ENCODE measurements at places on chromosomes 2 and 18.

DNA sequence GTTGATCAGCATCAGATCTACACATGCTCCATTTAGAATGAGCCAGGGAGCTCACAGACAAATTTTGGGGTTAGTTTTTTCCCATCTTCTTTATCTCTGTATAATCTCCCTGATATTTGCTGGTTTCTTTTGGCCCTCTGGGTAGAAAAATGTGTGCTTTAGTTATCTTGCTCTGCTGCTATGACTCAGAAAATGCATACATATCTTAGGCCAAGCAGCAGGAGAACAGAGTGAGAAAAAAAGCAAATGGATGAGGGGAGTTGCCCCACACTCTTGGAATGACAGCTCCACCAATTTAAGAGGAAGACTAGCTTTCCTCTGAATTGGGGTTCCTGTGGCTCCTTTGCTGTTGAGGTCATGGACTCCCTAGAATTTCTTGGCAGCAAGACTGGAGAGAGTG is 331.8 kb downstream of the KCNJ3 start:
- no peak for DNase-seq

DNA sequence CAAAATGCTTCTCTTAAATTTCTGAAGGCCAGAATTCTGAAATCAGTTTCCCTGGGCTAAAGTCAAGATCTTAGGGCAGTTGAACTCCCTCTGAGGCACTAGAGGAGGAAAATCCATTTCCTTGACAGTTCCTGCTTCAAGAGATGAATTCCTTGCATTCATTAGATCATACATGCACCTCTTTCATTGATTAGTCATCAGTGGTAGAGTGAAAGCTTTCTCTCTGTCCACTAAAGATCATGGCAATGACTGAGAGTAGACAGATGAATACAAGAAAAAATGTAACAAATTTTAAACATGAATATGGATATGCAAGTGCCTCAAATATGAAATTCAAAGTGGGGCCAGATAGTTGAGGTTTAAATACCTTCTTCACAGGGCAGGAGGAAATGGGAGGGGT is 693.4 kb upstream of the TMEFF2 start:
- DNase-seq, result no peak

- DNase-seq, result no peak
These were observed 1274.5 kb upstream of the CRIM1 start for GRCh38 chr2:35081001-35081621.

DNA sequence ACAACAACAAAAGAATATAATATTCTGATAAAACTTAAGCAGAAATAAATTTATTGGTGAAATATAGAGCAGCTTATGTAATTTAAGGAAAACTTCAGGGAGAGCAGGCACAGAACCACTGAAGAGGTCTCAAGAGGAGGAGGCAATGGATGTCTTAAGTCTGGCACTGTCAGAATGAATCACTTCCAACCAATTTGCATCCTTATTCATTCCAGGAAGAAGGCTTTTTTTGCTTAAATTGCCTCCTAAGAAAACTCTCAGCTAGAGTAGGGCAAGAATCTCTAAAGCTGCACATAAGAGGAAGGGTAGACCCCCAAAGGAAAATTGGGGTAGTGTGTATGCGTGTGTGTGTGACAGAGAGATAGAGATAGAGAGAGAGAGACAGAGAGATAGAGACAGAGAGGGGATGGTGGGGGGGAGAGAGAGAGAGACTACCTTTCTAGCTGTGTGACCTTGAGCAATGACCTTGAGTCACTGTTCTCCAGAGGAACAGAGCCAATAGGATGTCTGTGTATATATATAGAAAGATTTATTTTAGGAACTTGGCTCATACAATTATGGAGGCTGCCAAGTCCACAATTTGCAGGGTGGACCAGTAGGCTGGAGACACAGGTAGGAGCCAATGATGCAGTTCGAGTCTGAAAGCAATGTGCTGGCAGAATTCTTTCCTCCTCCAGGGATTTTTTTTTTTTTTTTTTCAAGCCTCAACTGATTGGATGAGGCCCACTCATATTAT is 96.4 kb upstream of the LINC00305 start:
- DNase-seq, result no peak

DNA sequence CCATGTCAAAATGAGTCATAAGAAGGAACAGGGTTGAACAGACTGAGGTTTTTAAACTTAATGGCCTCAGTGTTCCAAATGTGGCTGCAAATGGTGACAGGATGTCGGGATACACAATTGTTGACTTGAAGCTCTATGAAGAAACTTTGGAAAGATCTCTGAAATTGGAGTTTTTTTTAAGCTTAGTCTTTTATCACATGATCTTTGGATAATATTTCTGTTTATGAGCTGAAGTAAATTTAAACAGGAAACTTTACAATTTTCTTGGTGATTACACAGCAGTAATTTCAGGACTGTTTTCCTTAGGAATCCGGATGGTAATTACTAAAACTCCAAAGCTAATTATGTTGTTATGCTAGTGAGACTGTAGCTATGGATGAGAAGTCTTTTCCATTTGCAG is 199.1 kb upstream of the NRXN1 start:
- DNase-seq, result no peak

DNA sequence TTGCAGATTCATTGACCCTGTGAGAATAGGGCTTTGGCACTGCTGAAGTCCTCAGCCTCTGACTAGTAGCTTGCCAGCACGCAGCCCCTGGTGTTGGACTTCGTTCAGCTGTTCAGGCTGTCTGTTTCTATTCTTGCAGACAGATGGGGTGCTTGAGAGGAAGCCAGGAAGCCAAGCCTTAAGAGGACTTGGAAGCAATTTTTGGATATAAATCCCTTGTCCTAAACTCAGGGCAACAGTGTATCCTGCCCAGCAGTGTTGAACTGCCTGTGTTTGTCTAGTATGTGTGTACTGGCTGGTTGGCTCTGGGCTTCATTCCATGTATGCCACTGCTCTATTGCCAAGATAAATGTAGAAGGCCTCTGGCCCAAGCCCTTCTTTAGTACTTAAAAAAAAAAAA is 108.6 kb downstream of the COMMD1 start:
- peak; percentile 78 for DNase-seq

DNA sequence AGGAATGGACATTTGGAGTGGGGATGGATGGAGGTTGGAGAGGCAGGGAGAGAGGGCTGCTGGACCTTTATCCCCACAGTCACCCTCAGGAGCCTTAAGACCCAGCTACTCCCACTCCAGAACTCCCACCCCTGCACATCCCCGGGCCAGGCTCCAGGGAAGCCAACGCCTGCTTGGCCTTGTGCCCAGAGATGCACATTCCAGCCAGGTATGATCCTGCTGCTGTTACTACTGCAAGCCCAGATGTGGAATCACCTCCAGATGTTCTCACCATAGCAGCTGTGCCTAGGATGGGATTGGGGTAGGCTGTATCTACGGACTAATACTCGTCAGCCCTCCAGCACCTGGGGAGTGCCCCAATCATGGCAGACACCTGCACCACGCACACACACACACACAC is 71.7 kb downstream of the ZFP36L2 start:
- DNase-seq, result no peak

GRCh38 chr2:143856978-143857377 is 662.9 kb downstream of the ZEB2 start:
- DNase-seq, result no peak

DNA sequence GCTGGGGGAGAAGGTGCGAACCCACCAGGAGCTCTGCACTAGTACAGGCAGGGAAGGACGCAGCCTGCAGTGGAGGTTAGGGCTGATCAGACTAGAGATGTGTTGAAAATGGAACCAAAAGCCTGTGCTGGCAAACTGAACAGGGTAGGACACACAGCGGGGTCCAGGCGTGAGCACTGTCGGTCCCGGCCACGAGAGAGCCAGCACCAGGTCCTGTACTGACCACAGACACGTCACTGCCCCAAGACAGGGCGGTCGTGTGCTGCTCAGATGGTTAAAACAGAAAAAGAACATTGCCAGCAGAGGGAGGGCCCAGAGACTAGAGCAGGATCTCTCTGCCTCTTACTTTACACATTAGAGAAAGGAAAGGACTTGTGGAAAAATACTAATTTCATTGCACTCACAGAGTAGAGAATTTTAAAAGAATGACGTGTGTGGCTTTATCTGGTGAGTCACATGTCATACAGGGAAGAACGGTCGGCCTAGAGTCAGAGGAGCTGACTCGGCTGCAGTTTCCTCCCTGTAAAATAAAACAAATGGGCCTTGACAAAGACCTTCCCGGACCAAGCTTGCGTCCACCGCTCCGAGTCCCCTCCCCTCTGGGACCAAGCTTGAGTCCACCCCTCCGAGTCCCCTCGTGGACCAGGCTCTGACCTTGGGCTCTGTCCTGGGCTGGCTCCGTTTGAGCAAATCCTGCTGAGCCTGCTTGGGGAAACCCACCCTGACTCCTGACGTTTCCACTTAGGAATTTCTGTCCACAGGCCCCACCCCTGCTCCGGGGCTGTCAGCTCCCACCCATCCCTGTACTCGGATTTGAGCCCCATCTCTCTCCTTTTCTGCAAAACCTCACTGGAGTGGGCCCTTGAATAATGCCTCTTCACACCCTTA is 16.7 kb upstream of the ADI1 start:
- DNase-seq, result no peak

GRCh38 chr2:215967590-215968378 is 45.6 kb downstream of the MREG start:
- DNase-seq, result no peak

DNA sequence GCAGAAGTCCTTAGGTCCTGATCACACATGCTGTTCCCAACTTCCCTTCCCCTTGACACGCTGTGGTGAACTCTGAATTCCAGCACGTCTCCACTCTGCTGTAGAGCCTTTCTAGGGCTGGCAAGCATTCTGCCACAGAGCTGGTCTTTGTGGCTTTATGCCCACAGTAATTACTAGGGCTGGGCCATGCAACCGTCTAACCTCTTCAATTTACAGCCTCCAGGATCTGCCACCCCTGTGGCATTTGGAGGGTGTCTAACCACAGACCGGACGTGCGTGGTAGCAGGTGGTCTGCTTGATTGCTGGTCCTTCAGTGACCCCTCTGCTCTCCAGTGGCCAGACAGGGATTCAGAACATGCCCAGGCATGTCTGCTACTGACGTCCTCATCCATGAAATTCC is 43.1 kb upstream of the TGFA start:
- no peak for DNase-seq

DNA sequence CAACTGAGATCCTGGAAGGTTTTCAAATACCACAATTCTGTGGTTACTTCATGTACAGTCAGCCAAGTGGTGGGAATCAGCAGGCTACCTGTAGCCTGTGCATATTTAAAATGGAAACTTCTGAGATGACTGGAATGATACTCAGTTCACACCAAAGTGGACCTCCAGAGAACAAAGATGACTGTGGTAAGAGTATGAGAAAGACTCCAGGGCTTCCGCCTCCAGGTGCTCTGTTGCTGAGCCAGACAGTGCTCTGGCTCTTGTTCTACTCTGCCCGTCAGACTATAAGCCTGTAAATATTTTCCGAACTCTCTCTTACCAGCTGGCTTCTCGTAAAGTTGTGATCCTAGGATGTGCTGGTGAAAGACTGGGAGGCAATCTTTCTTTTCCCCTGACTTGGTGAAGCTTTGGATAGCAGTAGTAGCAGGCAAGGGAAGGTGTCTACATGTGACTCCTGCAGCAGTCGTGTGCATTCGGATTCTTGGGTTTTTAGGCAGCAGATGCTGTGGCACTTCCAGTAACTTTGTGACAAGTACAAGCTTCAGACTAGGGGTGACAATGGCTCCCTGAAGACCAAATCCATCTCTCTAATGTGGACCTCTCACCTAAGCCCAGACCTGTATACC is 23.1 kb downstream of the ST3GAL5 start:
- DNase-seq, result no peak

Measured in NCI-H1694 treated with DMSO at 0.1 percent for 48 hours (cell line).